T-cell (primary cell): ENCODE measurements at places on chromosomes 13 and 19.

- peak; percentile 53 for DNase-seq
- peak overlapping the region; percentile 74 for H3K27ac ChIP-seq
- no peaks in the 10 kb centered on the region for H3K27me3 ChIP-seq
- H3K36me3 ChIP-seq: peaks cover 25% of the 10 kb centered on the region
Observed at GRCh38 chr19:1213391-1214286, 8.1 kb downstream of the STK11 start.

GRCh38 chr13:95003019-95003813 lies 290.9 kb upstream of the SOX21 start:
- H3K4me1 ChIP-seq: no peaks in the 10 kb centered on the region
- H3K4me3 ChIP-seq: no peak overlapping the region
- DNase-seq: no peak
- H3K36me3 ChIP-seq: no peaks in the 10 kb centered on the region

GRCh38 chr19:35269438-35270117 lies 816 bp downstream of the USF2 start:
- peak; percentile 77 for DNase-seq
- H3K36me3 ChIP-seq: peaks cover 13% of the 10 kb centered on the region
- no peak overlapping the region for H3K27ac ChIP-seq
- peaks cover 5% of the 10 kb centered on the region for H3K4me1 ChIP-seq
- no peaks in the 10 kb centered on the region for H3K27me3 ChIP-seq

DNA sequence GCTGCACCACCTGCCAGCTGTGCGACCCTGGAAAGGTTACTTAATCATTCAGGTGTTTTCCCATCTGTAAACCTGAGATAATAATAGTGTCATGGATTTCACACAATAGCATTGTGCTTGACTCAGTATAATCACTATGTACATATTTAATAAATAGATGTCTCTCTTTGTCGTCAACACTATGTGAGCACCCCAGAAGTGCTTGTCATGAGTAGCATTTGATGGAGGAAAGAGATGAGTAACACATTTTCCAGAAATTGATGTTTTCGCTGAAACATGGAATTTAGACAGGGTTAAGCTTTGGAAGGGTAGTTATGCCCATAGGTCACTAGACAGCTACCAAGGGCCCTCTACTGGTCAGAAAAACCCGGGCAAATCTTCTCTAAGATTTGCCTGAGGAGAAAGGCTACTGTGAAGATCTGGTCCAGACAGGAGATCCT lies 9.5 kb upstream of the MBNL2 start:
- no peak overlapping the region for H3K27ac ChIP-seq
- no peaks in the 10 kb centered on the region for H3K36me3 ChIP-seq
- H3K27me3 ChIP-seq: no peaks in the 10 kb centered on the region
- H3K4me1 ChIP-seq: peaks cover 20% of the 10 kb centered on the region

GRCh38 chr19:32404933-32405430 lies 588 bp upstream of the DPY19L3 start:
- peak overlapping the region; percentile 78 for H3K27ac ChIP-seq
- H3K4me1 ChIP-seq: peaks cover 18% of the 10 kb centered on the region
- H3K36me3 ChIP-seq: peaks cover 6% of the 10 kb centered on the region
- no peak for DNase-seq
- H3K27me3 ChIP-seq: no peaks in the 10 kb centered on the region

DNA sequence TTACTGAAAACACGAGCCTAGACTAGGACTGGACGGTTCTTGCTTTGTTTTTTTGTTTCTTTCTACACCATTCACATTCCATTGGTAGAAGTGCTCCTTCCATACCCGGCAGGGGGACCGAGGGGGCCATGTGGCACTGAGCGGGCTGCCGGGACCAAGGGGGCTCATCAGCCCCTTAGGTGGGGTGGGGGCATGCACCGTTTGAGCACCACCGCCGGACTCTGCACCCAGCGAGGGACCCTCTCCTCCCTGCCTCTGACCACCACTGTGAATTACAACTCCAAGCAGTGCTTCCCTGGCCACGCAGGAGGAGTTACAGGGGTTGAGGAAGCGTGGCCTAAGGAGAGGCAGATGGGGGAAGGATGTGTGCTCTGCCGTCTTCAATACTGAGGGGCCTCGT lies 15.0 kb upstream of the CFAP97D2 start:
- H3K4me1 ChIP-seq: peaks cover 20% of the 10 kb centered on the region
- no peak overlapping the region for H3K27ac ChIP-seq
- H3K27me3 ChIP-seq: peaks cover 10% of the 10 kb centered on the region
- H3K36me3 ChIP-seq: no peaks in the 10 kb centered on the region
- no peak overlapping the region for H3K4me3 ChIP-seq
- DNase-seq: no peak

DNA sequence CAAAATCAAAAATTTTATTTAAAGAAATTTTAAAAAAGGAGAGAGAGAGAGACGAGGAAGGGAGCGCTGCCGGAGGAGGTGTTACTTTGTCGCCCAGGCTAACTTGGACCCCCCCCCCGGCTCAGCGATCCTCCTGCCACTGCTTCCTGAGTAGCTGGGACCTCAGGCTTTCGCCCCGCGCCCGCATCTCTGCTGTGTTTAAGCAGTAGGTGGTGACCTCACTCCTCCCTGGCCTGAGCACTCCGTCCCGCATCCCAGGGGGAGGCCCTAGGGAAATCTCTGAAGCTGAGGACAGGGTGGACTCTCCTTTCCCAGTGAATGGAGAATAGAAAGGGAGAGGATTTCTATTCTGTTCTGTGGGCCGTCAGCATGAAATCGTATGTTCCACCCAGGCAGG lies 485 bp upstream of the ZNF845 start:
- peaks cover 12% of the 10 kb centered on the region for H3K27me3 ChIP-seq
- peaks cover 7% of the 10 kb centered on the region for H3K36me3 ChIP-seq
- peak overlapping the region; percentile 98 for H3K4me3 ChIP-seq
- H3K4me1 ChIP-seq: peaks cover 31% of the 10 kb centered on the region
- no peak for DNase-seq

DNA sequence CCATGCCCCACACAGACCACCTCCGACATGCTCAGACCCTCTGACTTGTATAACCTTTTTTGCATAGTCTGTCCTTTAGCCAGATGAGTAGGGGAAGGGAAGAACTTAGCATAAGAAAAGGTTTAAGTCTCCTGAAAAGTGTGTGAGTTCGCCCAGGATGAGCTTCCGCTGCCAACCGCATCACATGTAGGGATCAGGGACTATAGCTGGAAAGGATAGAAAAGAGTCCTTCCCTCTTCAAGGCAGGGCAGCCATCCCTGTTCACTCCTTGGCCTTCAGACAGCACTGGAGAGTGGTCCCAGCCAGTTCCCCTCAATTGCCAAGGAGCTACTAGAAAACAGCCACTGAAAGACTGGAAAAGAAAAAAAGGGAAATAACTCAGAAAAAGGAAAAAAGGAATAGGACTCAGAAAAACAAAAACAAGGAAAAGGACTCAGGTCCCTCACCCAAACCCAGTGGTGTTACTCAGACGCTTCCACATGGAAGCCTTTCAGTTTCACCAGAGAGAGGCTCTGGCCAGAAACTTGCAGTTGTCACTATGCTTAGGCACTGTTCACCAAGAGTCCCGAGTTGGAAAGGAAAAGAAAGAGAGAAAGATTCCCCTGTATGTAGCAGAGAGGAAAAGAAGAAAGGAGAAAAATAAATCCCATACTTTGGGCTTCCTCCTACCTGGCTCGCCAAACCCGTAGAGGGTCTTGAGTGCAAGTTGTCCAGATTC lies 5.6 kb upstream of the TM9SF2 start:
- peak overlapping the region; percentile 71 for H3K4me3 ChIP-seq
- H3K27me3 ChIP-seq: no peaks in the 10 kb centered on the region
- H3K4me1 ChIP-seq: peaks cover 28% of the 10 kb centered on the region
- no peak for DNase-seq

GRCh38 chr13:105538346-105538745 lies 997.1 kb downstream of the EFNB2 start:
- H3K4me1 ChIP-seq: no peaks in the 10 kb centered on the region
- no peaks in the 10 kb centered on the region for H3K27me3 ChIP-seq
- no peak for DNase-seq
- no peak overlapping the region for H3K4me3 ChIP-seq
- no peak overlapping the region for H3K27ac ChIP-seq

GRCh38 chr13:106530171-106530851 lies 5.2 kb downstream of the EFNB2 start:
- H3K27ac ChIP-seq: no peak overlapping the region
- no peak overlapping the region for H3K4me3 ChIP-seq
- H3K27me3 ChIP-seq: peaks cover 13% of the 10 kb centered on the region
- no peak for DNase-seq
- H3K36me3 ChIP-seq: no peaks in the 10 kb centered on the region
